ENCODE measurements at places on chromosomes 2 and 18.

DNA sequence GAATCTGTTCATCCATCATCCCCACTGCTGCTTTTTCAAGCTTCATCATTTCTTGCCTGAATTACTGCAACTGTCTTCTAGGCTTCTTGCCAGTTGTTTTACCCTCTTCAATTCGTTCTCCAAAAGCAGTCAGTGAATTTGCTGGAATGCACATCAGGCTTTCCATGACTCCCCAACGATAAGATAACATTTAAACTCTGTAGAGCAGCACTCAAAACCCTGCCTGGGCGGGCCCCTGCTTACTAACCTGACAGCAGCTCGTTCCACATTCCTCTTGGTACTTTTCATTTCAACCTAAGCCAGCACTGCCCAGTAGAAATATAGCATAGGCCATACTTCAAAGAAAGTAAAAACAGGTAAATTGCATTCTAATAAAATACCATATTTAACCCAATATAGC is 342.9 kb downstream of the SUCLG1 start:
- DNase-seq, result no peak

DNA sequence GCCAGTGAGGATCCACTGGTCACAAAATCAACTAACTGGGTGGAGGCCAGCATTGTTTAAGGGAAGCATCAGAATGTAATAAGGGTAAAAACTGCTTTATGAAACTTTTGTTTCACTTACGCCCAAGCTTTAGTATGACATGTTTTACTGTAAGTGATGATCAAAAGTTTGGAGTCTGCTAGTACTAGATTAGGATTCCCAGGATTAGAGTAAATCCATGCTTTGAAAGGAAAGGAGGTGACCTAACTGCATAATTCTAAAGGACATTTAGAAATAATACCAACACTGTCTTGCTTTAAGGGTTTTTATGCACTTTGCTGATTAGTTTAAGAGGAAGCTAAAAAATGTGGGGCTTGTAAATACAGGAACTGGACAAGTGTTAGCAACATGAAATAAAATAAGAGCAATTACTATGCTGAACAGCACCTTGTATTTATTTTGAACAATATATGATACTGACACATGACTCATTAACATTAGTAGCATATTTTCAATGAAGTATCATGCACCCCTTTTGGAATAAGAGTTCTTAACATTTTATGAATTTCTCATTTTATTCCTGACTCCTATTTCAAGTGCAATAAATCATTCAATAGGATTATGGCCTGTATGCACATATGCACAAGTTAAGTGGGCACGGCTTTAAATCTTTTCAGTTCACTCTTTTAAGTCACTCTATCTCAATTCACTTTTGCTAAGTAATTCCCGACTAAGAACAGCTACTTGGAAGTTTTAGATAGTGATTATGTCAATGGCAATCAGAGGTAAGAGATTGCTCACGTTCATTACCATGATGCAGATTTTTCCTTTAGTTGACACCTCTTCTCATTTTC is 62.5 kb downstream of the STK39 start:
- peak; percentile 20 for DNase-seq

- no peak for DNase-seq
Observed at GRCh38 chr2:107621186-107622165, 205.2 kb upstream of the RGPD4 start.

DNA sequence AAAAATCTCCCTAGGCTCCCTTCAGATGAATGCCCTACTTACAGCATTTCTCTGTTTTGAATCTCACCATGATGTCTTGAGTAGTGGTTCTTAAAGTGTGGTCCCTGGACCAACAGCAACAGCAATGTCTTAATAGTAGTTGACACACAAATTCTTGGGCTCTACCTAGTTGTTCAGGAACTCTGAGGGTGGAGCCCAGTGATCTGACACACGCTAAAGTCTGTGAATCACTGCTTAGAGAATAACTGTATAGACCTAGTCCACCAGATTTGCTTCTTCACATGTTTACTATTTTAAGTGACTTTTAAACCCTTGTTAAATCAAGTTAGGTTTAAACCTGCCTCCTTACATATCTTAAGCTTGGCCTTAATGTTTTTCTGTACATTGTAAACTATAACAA is 47.6 kb upstream of the ARHGAP15 start:
- no peak for DNase-seq

DNA sequence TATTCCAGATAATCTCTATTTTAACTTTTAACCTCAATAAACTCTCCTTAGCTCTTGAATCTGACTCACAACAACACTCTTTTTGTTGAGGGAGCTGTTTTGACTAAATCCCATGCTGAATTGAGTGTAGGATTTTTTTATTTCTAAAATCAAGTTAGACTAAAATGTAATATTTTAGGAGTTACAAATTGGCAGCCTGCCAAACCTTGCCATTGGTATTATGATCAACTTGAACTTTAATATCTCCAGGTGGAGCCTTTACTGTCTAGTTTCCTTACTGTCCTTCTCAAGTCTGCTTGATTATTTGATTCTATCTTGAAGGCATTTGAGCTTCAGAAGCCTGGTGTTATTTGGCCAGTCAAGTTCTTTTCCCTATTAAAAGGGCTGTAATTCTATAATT is 8.7 kb downstream of the PIKFYVE start:
- DNase-seq, result no peak

DNA sequence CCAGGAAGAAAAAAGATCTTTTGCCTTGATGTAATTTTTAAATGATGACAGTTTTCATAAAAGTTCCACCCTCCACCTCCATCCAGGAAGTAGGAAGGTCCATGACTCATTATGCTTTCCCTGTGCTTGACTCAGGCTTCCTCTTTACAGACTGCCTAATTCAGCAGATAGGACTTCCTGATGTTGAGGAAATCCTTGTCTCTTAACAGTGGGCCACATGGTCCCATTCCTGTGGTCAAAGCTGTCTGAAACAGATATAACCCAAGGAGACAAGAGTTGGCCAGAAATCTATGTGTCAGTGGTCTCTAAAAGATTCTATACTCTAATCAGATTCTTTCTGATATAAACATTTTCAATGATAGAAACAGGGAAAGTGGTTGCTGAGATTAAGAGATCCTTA is 119.1 kb downstream of the BAZ2B start:
- DNase-seq, result peak; percentile 91

GRCh38 chr18:32884543-32884942 is 111.7 kb upstream of the KLHL14 start:
- no peak for DNase-seq

- no peak for DNase-seq
Observed at GRCh38 chr2:230267059-230267458, 41.5 kb downstream of the SP140 start.

GRCh38 chr2:231821908-231822307 is 35.7 kb downstream of the COPS7B start:
- no peak for DNase-seq

GRCh38 chr2:20614201-20615067 is 36.5 kb downstream of the HS1BP3 start:
- no peak for DNase-seq

DNA sequence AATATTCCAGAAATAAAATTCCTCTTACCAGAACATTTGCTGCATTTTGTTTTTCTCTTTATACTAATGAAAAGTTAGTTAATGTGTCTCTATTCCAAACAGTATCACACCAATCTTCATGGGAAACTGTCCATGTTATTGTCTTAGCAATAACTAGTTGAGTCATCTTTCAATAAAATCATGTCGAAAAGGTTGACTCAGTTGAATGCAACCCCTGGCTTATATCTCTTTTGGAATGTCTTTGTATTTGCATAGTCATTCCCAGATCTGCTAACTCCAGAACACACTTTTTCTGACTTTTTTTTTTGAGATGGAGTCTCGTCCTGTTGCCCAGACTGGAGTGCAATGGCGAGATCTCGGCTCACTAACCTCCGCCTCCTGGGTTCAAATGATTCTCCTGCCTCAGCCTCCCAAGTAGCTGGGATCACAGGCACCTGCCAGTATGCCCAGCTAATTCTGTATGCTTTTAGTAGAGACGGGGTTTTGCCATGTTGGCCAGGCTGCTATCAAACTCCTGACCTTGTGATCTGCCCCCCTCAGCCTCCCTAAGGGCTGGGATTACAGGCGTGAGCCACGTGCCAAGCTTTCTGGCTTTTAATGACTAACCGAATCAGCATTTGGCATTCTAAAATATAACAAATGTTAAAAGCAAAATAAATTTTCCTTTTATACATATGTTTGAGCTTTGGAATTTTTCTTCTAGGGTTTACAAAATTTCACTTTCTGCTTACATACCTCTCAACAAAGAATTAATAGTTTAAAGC is 133.2 kb upstream of the GULP1 start:
- DNase-seq, result peak; percentile 50

GRCh38 chr18:11518788-11519685 is 90.4 kb upstream of the SLC35G4 start:
- DNase-seq, result peak; percentile 48

GRCh38 chr18:61703508-61703907 is 189.3 kb downstream of the RNF152 start:
- DNase-seq, result peak; percentile 50
